AG10803 (cell line): ENCODE measurements at places on chromosomes 4 and X.
A peak's percentile ranks its signal among the peaks of the same experiment; 100 is the strongest.

DNA sequence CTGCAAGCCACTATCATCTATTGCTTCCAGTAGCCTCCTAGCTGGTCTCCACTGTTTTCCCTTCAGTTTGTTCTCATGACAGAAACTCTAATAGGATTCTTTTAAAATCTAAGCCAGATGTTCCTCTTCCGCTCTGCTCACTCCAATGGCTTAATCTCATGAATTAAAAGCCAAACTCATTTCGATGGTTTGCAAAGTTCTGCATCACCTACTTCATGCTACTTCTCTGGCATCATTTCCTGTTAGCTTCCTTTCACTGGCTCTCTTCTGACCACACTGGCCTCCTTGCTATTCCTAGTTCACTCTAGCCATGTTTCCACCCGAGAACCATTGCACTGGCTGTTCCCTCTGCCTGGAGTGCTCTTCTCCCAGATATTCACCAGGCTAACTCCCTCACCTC lies 102.0 kb upstream of the LSM6 start:
- DNase-seq = peak; percentile 67

GRCh38 chr4:150010525-150011126 lies 67.6 kb upstream of the DCLK2 start:
- peak; percentile 75 for DNase-seq

- no peak for DNase-seq
These were observed 48.9 kb downstream of the ING2 start for GRCh38 chr4:183553601-183554345.

GRCh38 chr4:127509155-127509554 lies 123.6 kb upstream of the INTU start:
- no peak for DNase-seq

GRCh38 chr4:118850488-118851173 lies 14.7 kb upstream of the SEC24D start:
- no peak for DNase-seq

- no peak for DNase-seq
These were observed 7.6 kb upstream of the DIPK2B start for GRCh38 chrX:45208121-45208856.

GRCh38 chrX:129743821-129744220 lies 5.0 kb downstream of the XPNPEP2 start:
- no peak for DNase-seq

DNA sequence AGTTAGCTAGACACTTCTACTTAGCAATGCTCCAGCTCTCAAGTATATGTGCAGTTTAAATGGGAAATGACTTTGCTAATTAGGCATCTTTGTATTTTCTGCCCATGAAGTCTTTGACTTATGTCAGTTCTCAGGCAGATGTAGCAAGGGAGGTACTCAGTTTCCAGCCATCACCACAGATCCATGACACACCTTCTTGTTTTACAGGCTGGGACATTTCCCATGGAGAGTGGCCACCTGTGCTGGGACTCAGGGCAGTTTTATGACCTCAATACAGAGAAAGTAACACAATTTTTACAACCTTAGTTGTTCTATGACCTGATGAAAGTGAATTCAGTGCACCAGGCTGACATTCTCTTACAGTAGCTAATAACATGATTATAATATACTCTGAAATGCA lies 280.7 kb upstream of the GK2 start:
- DNase-seq = no peak

DNA sequence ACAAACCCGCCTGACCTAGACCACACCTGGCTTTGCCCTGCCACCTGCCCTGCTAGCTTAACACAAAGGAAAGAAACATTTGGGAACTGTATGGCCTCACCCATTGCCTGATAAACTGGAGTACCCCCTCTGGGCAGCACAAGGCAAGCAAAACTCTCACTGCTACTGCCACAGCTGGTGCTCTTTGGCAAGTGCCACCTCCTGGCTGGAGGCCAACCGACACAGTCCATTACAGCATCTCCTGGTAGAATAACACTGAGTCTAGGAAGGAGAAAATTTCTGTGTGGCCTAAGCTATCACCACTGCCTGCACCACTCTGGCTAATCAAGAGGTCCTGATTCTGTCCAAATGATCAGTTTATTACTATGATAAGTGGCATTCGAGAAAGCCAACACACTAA lies 18.9 kb upstream of the SPANXN3 start:
- DNase-seq = no peak

GRCh38 chr4:58359590-58359989 lies 1249.4 kb upstream of the IGFBP7 start:
- DNase-seq = no peak

DNA sequence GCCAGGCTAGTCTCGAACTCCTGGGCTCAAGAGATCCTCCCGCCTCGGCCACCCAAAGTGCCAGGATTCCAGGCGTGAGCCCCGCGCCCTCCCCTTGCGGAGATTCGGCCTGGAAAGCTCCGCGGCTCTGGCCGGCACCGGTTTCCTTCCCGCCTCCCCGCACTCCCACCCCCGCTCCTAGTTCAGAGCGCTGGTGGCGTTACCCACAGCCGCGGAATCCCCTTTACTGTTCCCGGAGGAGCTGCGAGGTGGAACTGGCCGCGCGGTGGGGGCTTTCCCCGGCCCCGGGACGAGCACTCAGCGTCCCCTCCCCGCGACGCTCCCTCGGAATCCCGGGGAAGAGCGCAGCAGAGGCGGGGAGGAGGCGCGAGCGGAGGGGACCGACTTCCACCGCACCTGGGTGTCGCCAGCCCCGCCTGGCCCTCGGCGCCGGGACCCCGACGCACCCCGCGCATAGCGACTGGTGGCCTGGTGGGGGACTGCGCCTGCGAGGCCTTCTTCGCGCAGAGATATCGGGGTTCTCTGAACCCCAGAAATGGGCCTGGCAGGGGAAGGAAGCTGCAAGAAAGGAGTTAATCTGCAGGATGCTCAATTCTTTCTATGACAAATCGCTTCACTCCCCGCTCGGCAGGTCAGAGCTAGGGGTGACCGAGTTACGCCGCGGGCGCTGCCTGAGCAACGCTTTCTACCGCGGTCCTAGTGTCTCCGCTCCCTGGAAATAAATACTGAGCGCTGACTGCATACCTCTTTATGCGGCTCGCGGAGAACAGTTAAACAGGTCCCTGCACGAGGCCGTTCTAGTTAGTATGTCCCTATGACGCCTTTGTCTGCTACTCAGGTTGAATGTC lies 14.6 kb upstream of the SLC25A4 start:
- no peak for DNase-seq

DNA sequence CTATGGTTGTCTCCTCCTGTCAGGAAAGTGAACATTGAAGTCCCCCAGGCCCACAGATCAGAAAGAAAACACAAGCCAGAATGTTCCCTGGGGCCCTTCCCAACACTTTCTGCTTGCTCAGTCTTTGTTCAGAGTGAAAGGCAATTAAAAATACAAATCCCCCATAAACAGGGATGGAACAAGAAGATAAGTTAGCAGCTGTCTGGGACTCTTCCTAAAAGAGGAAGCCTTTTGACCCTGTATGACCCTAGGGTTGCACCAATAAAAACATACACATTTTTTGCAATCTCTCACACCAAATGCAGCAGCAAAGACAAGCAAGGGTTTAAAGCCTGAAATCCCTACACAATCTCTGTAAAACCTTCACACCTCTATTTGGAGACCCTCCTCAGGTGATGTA lies 22.6 kb downstream of the IRF2 start:
- no peak for DNase-seq
